Naive thymus-derived CD4-positive, alpha-beta T cell (primary cell): ENCODE measurements at places on chromosomes 4 and X. TPM values are rescaled to one million over a fixed set of nuclear protein-coding genes. Genes with fewer than 3 reads are reported as not detected.

Gene AWAT2
- not detected for polyA plus RNA-seq

Gene AKAP4
- not detected for polyA plus RNA-seq

Gene CSN1S1
- polyA plus RNA-seq, result not detected

Gene OTC
- not detected for polyA plus RNA-seq

Gene PTPN13
- not detected for polyA plus RNA-seq

Gene PLK4
- 1.9 TPM for polyA plus RNA-seq

Gene FANCB
- 0.55 TPM for polyA plus RNA-seq

Gene EVC2
- not detected for polyA plus RNA-seq

Gene MAGT1
- polyA plus RNA-seq, result 35.1 TPM

Gene MAGEC3
- polyA plus RNA-seq, result not detected

Gene MAGEA1
- polyA plus RNA-seq, result not detected

Gene MAGEE1
- 5.9 TPM for polyA plus RNA-seq

Gene TCEAL7
- not detected for polyA plus RNA-seq

Gene REELD1
- polyA plus RNA-seq, result 0.23 TPM

Gene LUZP4
- not detected for polyA plus RNA-seq

Gene F11
- polyA plus RNA-seq, result not detected
